Lung (tissue), 17 donors: ENCODE measurements at places on chromosomes 3 and 15. TPM values are rescaled to one million over a fixed set of nuclear protein-coding genes. Genes with fewer than 3 reads are reported as not detected.

Gene CCDC33
- 6.2 TPM for total RNA-seq

Gene GRK7
- total RNA-seq = 0.06 TPM

Gene ATP13A4
- total RNA-seq = 202 TPM

DNA sequence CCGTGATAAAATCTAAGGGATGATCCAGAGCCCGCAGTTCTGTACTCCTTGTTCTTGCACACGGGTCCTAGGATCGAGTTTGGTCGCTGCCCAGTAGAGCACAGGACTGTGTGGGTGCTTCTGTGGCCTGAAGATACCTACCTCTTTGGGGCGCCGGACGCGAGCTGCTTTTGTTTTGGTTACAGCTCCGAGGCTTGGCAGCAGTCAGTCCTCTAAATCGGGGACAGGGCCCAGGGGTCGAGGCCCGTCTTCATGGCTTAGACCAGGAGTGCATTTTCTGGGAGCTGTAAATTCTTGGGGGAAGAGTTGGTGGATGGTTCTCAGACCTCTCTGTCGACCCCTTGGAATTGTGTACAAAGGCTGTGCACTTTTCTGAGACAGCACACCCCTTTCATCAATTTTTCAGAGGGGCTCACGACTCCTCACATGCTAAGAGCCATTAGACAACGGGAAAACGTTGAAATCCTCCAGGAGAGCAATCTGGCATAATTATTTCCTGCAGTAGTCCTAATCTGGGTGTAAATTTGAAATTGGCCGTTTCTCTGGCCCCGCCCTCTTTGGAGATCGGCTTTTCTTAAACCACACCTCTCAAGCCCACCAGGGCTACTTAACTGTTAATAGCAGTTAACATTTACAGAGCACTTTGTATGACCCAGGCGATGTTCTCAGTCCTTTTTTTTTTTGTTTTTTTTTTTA is 928 bp downstream of the CEP97 start:
- H3K36me3 ChIP-seq = peaks cover 17% of the 10 kb centered on the region
- peaks cover 6% of the 10 kb centered on the region for H3K4me1 ChIP-seq
- peak; percentile 74 for DNase-seq

DNA sequence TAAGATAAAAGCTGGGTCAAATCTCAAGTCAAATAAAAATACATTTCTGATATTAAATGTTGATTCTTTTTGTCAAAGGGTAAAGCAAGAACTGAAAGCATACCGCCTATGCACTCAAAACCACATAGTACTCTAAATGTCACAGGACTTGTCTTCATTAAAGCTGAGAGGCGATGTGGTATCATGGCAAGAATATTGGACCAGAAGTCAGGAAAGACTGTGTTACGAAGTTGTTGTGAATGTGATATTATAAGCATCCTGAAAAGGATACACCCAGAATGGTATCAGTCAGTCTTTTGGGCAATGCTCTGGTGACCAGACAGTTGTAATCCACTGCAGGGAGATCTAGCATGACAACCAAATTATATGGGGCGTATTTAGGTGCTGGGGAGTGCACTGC is 33.8 kb downstream of the TIGIT start:
- H3K4me1 ChIP-seq = no peaks in the 10 kb centered on the region
- no peak overlapping the region for H3K27ac ChIP-seq
- no peaks in the 10 kb centered on the region for H3K27me3 ChIP-seq
- H3K4me3 ChIP-seq = no peak overlapping the region

DNA sequence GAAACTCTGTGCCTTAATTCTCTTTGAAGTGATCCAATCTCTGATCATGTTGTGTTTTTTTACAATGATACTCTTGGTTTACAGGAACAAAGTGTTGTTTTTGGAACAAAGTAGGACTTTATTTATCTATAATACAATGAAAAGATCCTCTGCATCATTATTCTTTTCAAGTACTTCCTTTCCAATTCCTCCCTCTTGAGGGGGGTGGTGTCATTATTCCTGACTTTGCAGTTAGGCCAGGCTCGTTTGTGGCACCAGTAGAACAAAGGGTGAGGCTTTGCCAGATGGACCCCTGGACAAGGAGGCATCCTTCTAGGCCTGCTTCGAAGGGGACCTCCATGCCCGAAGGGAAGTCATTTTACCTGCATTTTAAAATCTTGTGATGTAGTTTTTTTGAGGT is 41.7 kb upstream of the ZBTB38 start:
- DNase-seq = no peak
- H3K36me3 ChIP-seq = no peaks in the 10 kb centered on the region
- H3K27me3 ChIP-seq = no peaks in the 10 kb centered on the region
- no peak overlapping the region for H3K27ac ChIP-seq
- H3K4me1 ChIP-seq = no peaks in the 10 kb centered on the region

GRCh38 chr3:169822091-169822490 is 9.4 kb upstream of the LRRC34 start:
- H3K27me3 ChIP-seq = no peaks in the 10 kb centered on the region
- no peak for DNase-seq
- H3K36me3 ChIP-seq = no peaks in the 10 kb centered on the region
- no peak overlapping the region for H3K27ac ChIP-seq
- H3K4me1 ChIP-seq = no peaks in the 10 kb centered on the region

DNA sequence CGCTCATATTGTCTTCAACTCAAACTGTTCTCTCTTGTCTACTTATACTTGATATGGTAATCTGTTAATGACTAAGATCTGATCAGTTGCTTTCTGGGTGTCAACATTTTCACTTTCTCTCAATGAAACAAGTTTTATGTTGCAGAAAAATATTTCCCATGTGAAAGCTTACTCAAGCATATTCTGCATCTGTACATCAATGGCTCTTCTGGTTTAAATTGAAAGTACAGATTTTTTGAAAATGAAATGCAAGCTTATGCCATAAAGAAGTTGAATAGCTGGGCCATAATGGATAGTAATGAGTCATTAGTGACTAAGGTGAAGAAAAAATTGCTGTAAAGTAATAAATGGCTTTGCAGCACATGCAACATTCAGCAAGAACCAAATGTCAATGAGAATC is 140.7 kb downstream of the BCHE start:
- no peaks in the 10 kb centered on the region for H3K36me3 ChIP-seq
- DNase-seq = no peak
- no peak overlapping the region for H3K4me3 ChIP-seq
- no peaks in the 10 kb centered on the region for H3K27me3 ChIP-seq
- no peaks in the 10 kb centered on the region for H3K4me1 ChIP-seq
